ENCODE measurements at places on chromosomes 7 and 10. TPM values are rescaled to one million over a fixed set of nuclear protein-coding genes. Genes with fewer than 3 reads are reported as not detected.

GRCh38 chr7:152663148-152663740 is 12.7 kb downstream of the XRCC2 start:
- no peak for DNase-seq

The CDK14 gene
- polyA plus RNA-seq: 29.9 TPM

- DNase-seq: no peak
Measured at GRCh38 chr7:101420436-101420835, 57.8 kb downstream of the COL26A1 start.

GRCh38 chr7:75776295-75776971 is 4.4 kb upstream of the CCL26 start:
- DNase-seq: no peak

DNA sequence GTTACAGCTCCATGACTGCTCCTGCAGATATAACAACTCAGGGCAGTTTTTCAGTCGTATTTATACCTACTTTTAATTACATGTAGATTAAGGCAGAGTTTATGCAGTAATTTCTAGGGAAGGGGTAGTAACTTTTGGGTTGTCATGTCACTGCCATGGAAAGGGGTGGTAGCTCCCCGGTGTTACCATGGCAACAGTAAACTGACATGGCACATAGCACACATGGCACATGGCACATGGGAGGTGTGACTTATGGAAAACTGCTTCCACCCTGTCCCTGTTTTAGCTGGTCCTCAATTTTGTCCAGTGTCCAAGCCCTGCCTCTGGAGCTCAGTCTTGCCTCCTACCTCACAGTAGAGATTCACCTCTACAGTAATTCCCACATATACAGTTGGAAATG is 3.9 kb upstream of the TOMM7 start:
- no peak for DNase-seq

- no peak for DNase-seq
Measured at GRCh38 chr7:19030281-19030680, 87.2 kb downstream of the TWIST1 start.

The POU6F2 gene
- polyA plus RNA-seq: 0.35 TPM

GRCh38 chr10:11756766-11757315 is 14.7 kb downstream of the ECHDC3 start:
- no peak for DNase-seq

GRCh38 chr10:67779465-67780203 is 58.4 kb downstream of the DNAJC12 start:
- peak; percentile 39 for DNase-seq
